ENCODE measurements at places on chromosomes 4 and X.
A peak's percentile ranks its signal among the peaks of the same experiment; 100 is the strongest.

- DNase-seq, result no peak
These were observed 26.0 kb upstream of the AWAT1 start for GRCh38 chrX:70208479-70208878.

DNA sequence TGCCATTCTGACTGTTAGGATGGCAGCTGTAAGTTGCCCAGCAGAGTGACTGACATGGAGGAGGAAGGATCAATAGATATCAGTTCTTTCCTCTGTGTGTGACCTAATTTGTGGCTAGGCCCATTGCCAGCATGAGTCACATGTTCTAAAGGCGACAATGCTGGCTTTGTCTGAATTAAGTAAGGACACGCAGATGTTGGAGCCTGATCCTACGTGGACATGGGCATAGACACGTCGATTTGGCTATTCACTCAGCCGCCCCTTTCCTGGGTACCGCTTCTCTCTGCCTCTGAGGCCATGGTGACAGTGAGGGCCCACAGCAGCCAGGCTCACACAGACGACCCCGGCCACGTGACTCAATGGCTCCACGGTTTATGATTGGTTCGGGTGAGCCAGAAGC is 16.3 kb downstream of the PROM1 start:
- no peak for DNase-seq

- DNase-seq, result no peak
These were observed 73.8 kb downstream of the CRLF2 start for GRCh38 chrX:1138476-1139184.

GRCh38 chr4:71338846-71339593 is at the start of gene SLC4A4:
Gene SLC4A4 (plus strand): TSS chr4:71339020.
- DNase-seq, result no peak

- DNase-seq, result no peak
These were observed 165.3 kb upstream of the BCOR start for GRCh38 chrX:40263014-40263560.

GRCh38 chrX:98501426-98501825 is 1617.7 kb downstream of the RPA4 start:
- DNase-seq, result no peak

DNA sequence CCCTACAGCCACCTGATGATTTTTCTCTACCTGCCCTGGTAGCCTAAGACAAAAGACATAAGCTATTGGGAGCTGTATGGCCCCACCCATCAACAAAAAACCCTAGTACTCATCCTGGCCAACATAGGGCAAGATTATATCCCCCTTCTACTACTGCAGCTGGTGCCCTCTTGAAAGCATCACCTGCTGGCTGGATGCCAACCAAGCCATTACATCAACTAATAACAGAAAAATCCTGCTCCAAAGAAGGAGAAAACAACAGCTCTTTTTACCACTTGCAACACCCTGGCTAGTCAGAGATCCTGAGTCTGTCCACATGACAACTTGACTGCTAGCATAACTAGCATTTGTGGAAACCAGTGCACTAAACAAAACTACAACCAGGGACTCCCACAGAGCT is 43.6 kb upstream of the UPRT start:
- no peak for DNase-seq

- DNase-seq, result no peak
These were observed 4.8 kb upstream of the HGFAC start for GRCh38 chr4:3436798-3437581.

GRCh38 chr4:165079476-165079875 is 25.8 kb downstream of the TRIM75 start:
- DNase-seq, result no peak

- no peak for DNase-seq
These were observed 719.7 kb upstream of the GRIA3 start for GRCh38 chrX:122464341-122464740.

DNA sequence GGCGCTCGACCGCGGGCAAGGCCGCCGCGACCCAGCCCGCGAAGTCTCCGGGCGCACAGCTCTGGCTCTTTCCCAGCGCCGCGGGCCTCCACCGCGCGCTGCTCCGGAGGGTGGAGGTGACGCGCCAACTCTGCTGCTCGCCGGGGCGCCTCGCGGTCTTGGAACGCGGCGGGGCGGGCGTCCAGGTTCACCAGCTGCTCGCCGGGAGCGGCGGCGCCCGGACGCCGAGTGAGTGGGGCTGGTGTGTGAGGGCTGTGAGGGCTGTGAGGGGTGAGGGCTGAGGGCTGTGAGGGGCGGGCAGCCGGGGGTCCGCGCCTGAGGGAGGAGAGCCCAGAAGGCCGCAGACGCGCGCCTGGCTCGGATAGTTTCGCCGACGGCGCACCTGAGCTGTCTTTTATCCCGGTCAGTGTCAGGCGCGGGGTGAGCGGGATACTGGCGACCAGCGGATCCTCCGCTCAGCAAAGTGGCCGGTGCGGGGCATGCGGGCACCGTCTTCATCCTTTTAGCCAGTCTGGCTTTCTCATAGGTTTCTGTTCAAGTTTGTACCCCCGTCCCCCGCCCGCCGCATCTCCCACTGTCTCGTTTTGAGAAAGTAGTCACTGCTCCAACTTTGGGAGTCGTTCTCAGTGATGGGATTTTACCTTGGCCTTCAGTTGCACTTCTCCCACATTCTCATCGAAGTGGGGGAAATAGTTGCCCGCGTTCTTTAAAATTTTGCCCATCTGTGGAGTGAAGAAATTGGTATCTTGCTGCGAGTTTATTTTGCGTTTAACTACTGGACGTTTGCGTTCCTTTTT is 586 bp downstream of the HERC5 start:
- DNase-seq, result peak; percentile 33

DNA sequence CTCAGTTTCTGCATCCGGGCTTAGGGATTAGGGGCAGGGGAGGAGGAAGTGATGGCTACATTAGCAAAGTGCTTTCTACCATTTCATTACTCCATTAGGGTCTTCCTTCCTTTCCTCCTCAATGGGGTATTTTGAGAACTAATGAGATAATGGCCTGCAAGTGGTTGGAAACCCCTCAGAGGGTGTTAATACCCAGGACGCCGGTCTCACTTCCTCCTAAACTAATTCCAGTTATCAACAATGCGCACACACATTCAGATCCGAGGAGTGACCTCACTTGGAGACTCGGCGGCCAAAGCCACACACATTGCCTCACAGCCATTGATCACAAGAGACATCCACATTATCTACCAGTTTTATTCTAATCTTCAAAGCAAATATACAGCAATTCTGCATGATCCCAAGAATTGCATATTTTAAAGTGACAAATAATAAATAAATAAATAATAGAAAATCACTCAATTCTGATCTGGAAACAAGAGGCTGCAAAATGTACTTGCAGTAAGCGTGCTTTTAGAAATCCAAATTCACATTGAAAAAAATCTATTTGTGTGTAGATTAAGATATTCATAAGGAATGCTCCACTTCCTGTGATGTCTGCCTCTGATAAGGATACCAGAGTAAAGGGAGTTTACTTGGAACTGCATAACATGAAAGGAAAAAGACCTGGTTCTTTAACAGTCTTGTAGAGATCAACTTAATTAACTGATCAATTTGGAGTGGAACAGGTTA is 329.1 kb downstream of the FBXW7 start:
- no peak for DNase-seq

- DNase-seq, result no peak
These were observed 50.2 kb downstream of the MGST2 start for GRCh38 chr4:139715746-139716391.

GRCh38 chrX:21840193-21840545 is 752 bp downstream of the MBTPS2 start:
- no peak for DNase-seq

DNA sequence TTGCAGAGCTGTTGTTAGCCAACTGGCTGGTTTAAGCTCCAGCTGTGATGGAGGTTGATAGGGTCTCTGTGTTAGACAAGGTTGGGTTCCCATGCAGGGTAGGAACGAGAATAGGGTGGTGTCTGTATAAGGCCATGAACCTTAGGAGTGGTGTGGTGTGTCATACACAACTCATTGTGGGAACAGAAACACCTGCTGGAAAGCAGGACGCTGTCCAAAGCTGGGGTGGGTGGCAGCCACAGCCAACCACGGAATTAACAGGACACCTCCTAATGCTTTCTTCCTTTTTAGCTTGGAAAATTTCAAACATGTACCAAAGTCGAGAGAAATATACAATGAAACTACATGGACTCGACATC is 94.4 kb downstream of the ARHGAP10 start:
- no peak for DNase-seq

- DNase-seq, result no peak
These were observed 193.6 kb upstream of the BANK1 start for GRCh38 chr4:101596781-101597552.

DNA sequence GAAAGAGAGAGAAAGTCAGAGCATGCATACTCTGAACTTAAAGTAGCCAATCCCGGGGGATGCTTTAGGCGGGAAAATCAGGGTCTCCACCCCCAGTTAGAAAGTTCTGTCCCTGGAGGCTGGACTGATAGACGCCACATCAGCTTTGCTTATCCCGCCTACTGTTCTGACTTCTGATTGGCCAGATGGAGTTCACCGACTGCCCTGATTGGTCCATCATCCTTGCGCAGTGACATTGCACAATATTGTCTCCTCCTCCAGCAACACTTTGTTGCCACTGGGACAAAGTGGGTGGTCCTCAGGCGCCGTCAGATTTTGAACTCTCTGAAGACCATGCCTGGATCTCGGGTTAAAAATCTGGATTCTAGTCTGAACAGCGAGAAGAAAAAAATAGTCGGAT is 50.3 kb downstream of the SSX3 start:
- DNase-seq, result no peak

DNA sequence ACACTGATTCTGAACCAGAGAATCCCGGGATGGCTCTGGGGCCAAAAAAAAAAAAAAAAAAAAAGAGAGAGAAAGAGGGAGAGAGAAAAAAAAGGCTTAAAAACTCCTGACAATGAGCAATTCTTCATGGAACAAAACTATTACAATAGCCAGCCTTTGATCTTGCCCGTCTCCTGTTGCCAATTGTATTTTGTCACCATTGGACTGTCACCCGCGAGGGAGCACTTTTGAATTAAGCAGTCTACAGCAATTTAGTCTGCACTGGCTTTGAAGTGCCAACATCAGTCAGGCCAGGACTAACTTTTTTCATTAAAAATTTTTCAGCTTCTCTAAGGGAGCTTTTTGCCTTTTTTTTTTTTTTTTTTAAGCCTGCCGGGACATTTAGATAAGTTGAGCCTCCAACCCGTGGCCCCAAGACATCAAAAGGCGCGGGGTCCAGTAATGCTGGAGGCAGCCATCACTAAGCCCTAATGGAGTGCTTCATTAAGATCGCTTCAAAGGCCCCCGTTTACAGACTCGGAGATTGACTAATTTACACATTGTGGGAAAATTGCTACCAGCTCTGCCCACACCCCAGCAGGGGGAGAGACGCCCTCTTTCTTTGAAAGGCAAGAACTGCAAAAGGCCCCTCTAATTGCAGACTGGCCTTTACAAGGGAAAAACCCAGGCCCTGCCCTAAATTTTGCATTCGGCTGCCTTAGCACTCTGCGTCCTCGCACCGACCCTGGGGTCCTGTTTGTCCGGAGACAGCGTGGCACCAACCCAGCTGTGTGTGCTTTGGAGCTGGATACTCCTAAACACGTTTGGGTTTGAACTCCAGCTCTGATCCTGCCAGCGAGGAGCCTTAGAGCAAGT is 98.1 kb upstream of the MSX1 start:
- DNase-seq, result no peak

GRCh38 chr4:83272900-83273299 is 11.7 kb downstream of the COQ2 start:
- DNase-seq, result no peak

- DNase-seq, result no peak
These were observed 472.8 kb upstream of the BOD1L1 start for GRCh38 chr4:14100349-14100748.

DNA sequence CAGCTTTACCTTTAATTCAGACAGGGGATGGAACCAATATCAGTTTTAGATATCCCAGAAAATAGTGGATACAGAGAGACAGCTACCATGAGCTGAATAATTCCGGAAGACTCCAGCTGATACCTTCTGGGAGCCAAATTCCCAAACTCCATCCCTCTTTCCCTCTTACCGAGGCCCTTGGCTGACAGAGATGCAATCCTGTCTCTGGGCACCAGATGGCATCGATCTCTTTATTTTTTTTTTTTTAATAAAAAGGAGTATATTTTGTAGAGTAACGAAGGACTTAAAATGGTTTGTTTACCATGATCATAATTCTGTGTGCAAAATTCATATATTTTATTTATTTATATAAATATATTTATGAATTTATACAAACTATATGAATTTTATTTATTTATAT is 31.0 kb downstream of the RAB40A start:
- DNase-seq, result no peak

DNA sequence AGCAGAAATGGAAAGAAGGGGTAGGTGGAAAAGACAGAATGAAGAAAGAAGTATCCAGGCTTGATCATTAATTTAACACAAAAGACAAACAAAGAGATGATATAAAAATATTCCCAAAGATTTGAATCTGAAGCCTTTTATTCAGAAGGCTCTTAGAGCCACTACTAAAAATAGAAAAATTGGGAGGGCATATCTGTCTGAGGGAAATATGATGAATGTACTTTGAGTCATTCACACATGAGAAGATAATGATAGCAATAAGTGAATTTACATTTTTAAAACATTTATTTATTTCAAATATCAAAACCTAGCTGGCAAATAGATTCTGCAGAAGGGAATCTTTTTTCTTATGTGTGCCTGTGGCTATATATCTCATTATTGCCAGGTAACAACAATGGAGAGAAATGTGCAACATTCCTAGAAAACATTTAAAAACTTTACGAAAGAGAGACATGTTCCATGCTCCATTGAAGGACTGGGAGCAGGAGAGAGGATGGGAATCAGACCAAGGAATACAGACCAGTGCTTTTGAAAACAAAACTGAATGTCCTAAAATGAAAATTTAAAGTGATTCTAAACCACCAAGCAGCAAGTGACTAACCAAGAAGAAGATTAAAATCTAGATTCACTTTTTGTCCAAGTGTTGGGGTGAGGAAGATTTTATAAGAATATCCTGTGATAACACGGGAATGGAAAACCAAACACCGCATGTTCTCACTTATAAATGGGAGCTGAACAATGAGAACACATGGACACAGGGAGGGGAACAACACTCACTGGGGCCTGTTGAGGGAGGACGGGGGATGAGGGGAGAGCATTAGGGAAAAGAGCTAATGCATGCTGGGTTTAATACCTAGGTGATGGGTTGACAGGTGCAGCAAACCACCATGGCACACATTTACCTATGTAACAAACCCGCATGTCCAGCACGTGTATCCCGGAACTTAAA is 41.2 kb downstream of the ANXA5 start:
- no peak for DNase-seq

DNA sequence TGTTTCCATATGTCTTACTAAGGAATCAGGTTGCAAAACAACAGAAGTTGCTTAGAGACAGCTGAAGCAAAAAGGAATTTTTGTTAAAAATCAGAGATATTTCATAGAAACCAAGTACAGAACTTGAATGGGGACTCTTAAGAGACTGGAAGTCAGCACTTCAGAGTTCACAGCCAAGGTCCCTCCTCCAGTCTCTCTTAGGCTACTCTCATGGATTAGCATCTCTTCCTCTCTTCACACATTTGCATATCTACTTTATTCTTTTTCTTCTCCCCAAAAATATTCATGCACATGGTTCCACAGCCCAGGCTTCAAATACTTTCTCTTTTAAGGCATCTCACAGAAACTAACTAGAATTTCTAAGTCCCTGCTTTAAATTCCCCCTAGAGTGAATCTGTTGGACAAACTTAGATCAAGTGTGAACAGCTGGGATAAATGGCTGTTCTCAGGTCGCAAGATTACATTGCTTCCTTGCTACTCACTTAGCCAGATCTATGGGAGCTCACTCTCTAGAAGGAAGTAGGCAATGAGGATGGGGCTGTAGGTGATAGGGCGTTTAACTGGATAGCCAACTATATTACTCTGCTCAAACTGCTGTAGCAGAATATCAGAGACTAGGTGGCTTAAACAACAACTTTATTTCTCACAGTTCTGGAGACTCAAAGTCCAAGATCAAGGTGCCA is 73.7 kb upstream of the GALNT7 start:
- DNase-seq, result no peak
